Ascending aorta (tissue), 2 donors: ENCODE measurements at places on chromosomes 5 and 9.

GRCh38 chr9:119094086-119094485 is 275.1 kb downstream of the BRINP1 start:
- no peak overlapping the region for H3K27ac ChIP-seq
- H3K4me3 ChIP-seq = no peak overlapping the region
- H3K27me3 ChIP-seq = no peaks in the 10 kb centered on the region
- no peaks in the 10 kb centered on the region for H3K4me1 ChIP-seq

- H3K36me3 ChIP-seq = no peaks in the 10 kb centered on the region
- no peaks in the 10 kb centered on the region for H3K27me3 ChIP-seq
These were observed 275.1 kb upstream of the MPDZ start for GRCh38 chr9:13554626-13555025.

DNA sequence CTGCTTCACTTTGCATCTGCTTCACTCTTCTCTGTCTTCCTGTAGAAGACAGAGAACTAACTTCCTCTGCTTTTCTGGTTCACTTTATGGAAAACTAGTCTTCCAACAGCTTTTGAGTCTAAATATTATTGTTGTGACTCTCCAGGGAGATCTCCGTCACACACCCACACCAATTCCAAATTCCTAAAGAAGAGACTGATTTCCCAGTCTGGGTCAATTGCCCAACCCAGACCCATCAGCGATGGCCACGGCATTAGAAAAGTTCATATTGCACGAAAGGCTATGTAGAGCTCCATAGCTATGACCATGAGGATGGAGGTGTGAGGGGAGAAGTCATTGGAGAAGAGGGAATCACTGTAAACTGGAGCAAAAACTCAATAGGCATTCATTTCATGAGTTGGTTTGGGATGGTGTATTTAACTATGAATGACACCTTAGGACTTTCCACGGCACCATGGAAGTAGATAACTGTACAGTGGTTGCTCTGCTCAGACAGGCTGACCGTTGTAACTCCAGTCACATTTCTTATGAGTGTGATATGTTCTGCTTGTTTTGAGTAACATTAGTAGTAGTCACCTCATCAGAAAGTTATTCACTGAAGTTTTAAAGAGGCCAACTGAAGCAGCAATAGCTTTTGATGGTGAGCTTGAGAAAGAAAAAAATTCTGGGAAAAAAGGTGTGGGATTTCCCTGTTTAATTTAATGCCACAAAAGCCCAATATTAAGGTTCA is 78.1 kb upstream of the MAMDC2 start:
- H3K27me3 ChIP-seq = no peaks in the 10 kb centered on the region
- no peak overlapping the region for H3K27ac ChIP-seq
- DNase-seq = no peak

GRCh38 chr9:19809422-19810269 is 20.8 kb upstream of the SLC24A2 start:
- H3K36me3 ChIP-seq = no peaks in the 10 kb centered on the region
- no peaks in the 10 kb centered on the region for H3K27me3 ChIP-seq
- no peak for DNase-seq
- no peak overlapping the region for H3K27ac ChIP-seq

GRCh38 chr5:6574537-6575245 is 58.2 kb downstream of the NSUN2 start:
- peaks cover 9% of the 10 kb centered on the region for H3K4me1 ChIP-seq
- H3K27me3 ChIP-seq = no peaks in the 10 kb centered on the region
- no peak overlapping the region for H3K27ac ChIP-seq
- H3K4me3 ChIP-seq = no peak overlapping the region

DNA sequence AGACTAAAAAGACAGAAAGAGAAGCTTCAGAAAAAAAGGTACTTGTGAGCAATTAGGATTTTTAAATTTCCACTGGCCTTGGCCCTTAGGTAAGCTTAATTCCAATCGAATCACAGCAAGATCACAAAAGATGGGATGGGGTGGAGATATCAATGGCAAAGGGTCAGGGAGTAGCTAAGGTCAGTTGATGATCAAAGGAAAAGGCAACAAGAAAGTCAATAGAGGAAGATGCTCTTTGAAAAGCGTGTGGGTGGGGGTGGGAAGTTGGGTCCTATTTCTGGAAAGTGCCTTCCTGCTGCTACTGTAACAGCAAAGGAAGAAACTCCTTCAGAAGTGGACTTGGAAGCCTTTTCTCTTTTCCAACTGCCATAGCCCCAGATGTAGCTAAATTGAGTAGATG is 7.3 kb downstream of the C1QTNF3 start:
- peaks cover 8% of the 10 kb centered on the region for H3K4me1 ChIP-seq
- no peak overlapping the region for H3K4me3 ChIP-seq
- H3K27me3 ChIP-seq = no peaks in the 10 kb centered on the region
- H3K27ac ChIP-seq = no peak overlapping the region
- H3K36me3 ChIP-seq = no peaks in the 10 kb centered on the region
- no peak for DNase-seq
